ENCODE measurements at places on chromosomes 2 and 18. TPM values are rescaled to one million over a fixed set of nuclear protein-coding genes. Genes with fewer than 3 reads are reported as not detected.

Gene SLC4A3
- 2.6 TPM for total RNA-seq

Gene TMEM150A
- total RNA-seq = 24.6 TPM

Gene SERPINB12
- not detected for total RNA-seq

DNA sequence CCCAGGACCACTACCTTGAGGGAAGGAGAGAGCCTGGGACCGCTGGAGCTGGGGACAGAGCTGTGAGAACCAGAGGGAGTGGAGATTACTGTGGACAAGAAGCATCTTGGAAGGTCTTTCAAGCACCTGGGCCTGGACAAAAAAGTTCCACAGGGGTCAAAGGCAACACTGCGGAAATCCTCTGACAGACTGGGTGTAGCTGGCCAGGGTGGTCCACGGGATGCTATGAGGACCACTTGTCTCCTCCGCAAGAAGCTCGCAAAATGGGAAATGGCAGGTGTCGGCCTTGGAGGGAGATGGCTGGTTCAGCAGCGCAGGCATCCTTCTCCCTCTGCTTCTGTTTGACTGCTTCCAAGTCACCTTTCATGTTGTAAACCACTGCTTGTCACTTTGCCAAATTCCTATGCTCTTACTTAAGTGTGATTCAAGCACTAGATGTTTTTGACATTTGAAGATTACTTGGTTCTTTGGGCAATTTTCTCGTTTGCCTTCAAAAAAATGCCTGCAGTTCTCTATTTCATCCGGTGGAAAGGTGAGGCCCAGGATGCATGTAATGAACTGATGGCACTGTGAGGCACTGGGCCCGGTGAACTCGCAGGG, 27.7 kb downstream of the KLHL29 start:
- no peak for DNase-seq

DNA sequence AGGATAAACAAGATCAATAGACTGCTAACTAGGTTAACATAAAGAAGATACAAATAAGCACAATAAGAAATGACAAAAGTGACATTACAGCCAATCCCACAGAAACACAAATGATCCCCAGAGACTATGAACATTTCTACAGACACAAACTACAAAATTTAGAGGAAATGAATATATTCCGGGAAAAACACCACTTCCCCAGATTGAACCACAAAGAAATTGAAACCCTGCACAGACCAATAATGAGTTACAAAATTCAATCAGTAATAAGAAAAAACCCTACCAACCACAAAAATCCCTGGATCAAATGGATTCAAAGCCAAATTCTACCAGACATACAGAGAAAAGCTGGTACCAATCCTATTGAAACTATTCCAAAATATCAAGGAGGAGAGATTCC, 232.4 kb upstream of the RBMS1 start:
- no peak for DNase-seq

GRCh38 chr2:74552914-74553811, 579 bp downstream of the LOXL3 start:
- no peak for DNase-seq

GRCh38 chr2:224416656-224417360, 14.9 kb upstream of the FAM124B start:
- no peak for DNase-seq

DNA sequence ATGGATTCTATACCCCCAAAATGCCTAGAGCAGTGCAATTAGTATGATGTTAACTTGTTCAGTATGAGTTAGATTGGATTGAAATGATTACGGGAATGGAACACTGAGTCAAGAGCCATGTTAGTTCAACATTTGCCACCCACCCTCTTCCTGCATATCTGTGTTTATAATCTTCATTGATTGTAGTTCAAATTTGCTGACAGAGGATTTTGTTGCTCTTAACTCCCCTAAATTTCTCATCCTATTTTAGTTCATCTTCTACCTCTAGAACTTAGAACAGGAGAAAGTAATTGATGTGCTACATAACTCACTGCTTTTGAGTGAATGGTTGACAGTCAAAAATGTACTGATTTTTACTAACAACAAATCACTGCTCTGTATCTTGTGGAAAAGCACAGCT, 673.5 kb upstream of the NRXN1 start:
- no peak for DNase-seq

DNA sequence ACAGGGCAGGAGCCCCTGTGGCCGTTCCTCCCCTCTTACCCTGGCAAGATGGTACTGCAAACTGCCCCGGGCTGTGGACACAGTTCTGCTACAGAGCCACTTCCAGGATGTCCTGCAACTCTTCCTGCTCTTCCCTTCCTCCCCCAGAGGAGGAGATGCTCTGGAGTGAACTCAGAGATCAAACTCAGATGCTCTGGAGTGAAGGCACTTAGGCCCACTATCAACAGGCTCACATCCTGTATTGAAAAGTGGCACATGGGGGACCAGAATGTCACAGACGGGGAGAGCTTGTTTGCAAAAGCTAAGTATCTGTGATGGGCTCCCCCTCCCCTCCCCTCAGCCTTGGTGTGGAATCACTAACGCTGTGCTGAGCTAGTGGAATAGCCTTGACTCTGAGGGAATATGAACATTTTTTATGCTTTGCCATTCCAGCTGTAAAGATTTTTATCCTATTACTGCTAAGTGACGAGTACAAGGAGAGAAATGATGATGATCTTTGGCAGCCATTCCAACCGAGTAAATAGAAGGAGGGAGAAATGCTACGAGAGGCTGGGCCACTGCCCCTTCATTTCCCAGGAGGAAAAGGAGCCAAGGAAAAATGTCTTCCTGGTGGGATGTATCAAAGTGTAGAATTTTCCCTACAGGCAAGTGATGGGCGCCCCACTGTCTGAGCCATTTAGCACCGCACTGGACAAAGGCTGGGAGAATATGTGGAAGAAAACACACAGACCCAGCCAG, 152.6 kb downstream of the GALNT14 start:
- DNase-seq = no peak

DNA sequence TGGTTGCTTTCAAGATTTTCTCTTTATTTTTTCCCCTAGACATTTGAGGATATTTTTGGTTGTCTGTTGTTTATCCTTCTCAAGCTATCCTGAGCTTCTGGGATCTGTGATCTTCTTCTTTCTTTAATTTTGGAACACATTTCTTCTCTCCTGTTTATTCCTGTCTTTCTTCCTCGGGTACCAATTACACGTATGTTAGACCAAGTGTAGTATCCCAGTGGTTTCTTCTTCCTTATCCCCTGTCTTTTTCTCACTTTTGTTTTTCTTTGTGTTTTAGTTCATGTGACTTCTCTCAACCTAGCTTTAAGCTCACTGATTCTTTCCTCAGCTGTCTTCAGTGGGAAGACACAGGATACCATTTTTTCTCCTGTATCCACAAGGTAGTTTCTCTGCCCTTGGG, 120.0 kb downstream of the GALR1 start:
- no peak for DNase-seq

GRCh38 chr2:99106913-99107312, 34.6 kb upstream of the C2orf15 start:
- no peak for DNase-seq

DNA sequence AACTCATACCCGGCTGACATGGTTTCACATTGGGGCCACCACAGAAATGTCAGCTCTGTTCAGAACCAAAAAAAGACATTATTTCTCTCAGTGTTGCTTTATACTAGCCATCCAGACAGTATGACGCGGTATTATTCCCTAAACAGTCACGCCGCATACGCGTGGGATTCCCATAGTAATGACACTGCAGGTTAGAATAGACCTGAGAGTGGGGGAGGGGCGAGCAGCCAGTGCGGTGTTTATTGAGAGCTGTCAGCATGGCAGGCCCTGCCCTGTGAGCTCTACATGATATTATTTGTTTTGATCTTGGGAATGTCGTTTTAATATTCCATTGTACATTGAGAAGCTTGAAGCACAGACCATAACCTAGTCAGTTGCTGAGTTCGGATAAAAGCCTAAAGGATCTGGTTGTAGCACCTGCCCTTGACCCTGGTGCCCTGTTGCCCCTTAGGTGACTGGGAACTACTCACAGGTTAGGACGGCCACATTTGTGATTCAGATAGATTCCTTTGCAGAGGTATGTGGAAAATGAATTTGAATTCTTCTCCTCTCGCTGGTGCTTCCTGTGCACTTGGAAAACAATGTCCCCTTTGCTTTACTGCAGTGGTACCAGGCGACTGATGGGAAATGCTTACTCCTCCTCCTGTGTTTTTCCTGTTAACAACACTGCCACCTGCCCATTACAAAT, 150.1 kb downstream of the ARHGAP28 start:
- no peak for DNase-seq
